ENCODE measurements at places on chromosomes 7 and 10.
A peak's percentile ranks its signal among the peaks of the same experiment; 100 is the strongest.

DNA sequence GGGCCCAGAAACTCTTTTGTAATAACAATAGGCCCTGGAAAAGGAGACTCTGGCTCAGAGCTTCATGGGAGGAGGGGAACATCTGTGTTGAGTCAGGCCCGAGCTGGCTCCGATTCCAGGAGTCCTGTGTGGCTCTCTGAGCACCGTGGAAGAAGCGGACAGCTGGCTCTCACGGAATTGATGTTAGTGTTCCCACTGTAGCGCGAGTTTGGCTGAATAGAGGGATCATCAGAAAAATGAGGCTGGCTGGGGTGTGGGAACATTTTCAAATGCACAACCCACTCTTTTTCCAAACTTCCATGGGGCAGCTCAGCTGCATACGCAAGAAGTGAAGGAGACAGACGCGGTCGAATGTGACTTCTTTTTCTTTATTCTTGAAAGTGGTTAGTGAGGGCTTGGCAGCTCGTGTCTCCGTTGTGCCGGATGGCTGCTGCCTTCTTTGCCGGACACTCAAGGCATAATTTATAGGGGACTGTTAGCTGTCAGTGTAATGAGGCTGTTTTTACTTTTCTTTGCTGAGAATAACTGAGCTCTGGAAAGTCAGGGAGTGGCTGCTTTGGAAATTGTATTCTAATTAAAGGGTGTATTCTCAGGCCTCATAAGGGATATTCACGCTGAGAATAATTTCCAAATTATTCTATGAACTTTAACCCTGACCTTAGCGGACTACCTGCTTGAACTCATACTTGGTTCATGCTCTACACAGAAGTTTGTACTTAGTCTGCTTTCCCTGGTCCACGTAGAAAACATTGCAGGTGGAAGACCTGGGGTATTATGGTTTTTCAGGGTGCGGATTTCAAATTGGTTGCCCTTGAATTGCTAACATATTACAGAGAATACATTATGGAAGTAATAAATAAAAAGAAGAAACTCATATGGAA is 23.1 kb downstream of the MDFIC start:
- no peak for DNase-seq

- DNase-seq: no peak
Observed at GRCh38 chr10:71131096-71131495, 81.3 kb upstream of the UNC5B start.

- DNase-seq: no peak
Observed at GRCh38 chr10:118621304-118621942, 26.0 kb upstream of the PRLHR start.

DNA sequence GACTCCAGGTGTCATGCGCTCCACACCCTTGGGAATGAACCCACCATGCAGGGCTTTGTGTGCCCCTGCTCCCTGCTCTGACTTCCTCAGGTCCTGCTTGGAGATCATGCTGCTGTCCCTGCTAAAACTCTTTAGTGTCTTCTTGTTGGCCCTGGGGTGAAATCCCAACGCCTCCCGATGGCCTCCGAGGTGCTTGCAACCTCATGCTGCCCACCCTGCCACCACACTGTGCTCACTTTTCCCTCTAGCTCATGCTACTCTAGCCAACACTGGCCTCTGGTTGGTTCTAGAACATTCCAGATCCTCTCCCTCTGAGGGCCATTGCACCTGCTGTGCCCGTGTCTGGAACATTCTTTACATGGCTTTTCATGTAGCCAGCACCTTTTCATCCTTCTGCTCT is 227.7 kb downstream of the ADAM12 start:
- DNase-seq: no peak

- DNase-seq: peak; percentile 66
Observed at GRCh38 chr10:97849687-97850402, at the start of gene GOLGA7B. TSS of gene GOLGA7B (plus strand) at chr10:97849843. CDS start at chr10:97850304, 461 bp downstream.

Measured in activated effector memory CD4-positive, alpha-beta T cell treated with Interleukin-2 at 50 U/mL for 16 hours (primary cell).